Activated T-cell treated with anti-CD3 and anti-CD28 coated beads, Interleukin-2, amount 50 U/mL, for 72 hours (primary cell): ENCODE measurements at places on chromosomes 16 and 17. TPM values are rescaled to one million over a fixed set of nuclear protein-coding genes. Genes with fewer than 3 reads are reported as not detected.
A peak's percentile ranks its signal among the peaks of the same experiment; 100 is the strongest.

DNA sequence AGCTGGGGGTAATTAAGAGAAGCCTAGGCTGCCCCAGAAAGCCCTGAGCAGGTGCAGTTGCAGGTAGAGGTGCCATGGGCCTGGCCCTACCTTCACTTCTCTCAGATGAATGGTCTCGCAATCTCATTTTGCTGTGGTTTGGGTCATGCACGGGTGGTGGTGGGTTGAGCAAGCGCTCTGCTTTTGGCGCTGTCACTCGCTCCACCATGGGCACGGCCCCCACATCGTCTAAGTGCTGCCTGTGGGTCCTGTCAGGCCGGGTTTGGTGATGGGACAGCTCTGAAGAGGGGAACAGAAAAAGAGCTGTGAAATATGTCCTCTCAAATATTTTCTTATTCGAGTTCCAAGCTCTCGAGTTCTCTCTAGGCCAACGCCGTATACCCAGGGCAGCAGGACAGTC, 39.9 kb downstream of the STH start:
- DNase-seq, result no peak

DNA sequence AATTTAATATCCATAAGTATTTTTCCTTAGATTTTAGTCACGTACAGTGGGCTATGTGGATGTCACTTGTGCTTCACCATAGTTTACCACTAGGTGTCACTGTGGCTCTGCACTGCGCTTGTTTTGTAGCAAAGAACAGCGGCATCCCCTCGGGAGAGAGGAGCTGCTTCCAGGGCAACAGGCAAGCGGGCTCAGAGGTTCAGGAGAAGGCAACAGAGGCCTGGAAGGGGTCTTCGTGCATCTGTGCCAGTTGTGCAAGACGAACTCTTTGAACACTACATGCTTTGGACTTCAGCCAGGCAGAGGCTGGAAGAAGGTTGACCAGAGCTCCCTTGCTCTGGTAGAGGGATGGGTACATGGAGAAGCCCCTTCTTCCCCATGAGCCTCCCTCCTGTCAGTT, 20.6 kb downstream of the CYB561 start:
- peak; percentile 71 for DNase-seq

DNA sequence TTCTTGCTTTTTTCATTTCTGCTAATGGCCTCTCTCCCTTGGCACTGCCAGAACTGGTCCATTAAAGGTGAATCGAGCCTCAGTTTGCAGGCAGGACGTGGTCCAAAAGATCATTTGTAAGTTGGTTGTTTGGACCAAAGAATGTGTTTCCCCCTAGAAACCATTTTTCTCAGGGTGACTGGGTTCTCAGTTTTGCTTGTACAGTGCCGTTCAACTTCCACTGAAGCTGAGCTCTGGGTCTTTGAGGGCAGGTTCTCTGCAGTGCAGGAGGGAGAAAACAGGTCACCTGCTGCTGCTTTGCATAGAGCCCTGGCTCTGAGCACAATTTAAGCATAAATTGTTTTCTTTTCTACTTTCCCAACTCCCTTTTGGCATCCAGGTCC, 9.0 kb upstream of the AMZ2 start:
- DNase-seq, result peak; percentile 72

GRCh38 chr17:79987187-79987934, 48.3 kb downstream of the TBC1D16 start:
- no peak for DNase-seq

DNA sequence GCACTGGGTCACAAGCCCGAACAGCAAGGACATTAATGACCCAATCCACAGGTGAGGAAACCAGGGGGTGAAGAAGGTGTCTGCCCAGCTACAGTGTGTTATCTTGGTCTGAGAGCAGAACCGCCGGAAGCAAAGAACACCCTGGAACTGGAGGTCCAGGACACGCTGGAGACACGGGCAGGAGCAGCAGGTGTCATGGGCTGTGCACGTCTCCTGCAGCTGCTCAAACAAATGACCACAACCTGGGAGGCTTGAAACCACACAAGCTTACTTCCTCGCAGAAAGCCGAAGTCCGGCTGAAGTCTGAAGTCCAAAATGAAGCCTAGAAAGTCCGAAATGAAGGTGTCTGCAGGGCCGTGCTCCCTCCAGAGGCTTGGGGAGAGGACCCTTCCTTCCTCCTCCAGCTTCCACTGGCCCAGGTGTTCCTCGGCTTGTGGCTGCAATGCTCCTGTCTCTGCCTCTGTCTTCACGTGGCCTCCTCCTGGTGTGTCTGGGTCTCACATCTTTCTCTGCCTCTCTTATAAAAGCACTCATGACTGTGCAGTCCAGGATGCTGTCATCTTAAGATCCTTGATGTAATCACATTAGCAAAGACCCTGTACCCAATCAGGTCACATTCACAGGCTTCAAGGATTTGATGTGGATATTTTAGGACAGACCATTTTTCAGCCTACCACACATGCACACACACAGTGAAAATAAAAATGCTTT, 351.2 kb downstream of the C16orf95 start:
- no peak for DNase-seq

DNA sequence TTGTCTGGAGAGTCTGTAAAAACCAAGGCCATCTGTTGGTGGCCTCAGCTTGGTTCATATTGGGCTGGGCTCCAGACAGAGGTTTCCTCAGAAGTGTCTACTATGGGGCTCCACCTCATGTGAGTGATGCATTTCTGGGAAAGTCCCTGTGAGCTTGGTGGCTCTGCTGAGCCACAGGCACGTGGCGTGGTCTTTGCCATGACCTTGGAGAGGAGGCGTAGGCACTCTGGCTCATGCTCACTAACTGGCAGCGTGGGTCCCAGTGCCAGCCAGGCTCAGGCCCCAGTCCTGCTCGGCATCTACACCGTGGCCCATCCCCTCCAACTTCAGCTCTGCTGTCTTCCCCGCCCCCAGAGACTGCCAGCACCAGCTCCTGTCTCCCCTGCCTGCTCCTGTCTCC, 10.7 kb upstream of the SMTNL2 start:
- peak; percentile 89 for DNase-seq

- DNase-seq, result no peak
Measured at GRCh38 chr17:68318103-68318991, 27.1 kb downstream of the ARSG start.

DNA sequence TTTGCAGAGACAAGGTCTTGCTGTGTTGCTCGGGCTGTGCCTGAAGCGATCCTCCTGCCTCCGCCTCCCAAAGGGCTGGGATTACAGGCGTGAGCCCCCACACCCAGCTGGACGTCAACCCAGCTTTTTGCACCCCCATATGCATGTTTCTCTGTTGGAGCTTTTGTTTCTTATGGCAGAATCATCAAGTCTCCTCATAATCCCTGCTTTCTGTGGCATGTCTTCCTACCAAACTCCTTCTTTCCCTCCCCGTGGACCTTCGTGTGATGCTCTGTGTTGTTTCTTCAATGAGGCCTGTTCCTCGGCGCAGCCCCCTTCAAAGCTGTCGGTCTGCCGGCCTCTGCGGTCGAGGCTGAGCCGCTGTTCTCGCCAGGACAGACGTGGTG, 71.6 kb downstream of the METRNL start:
- no peak for DNase-seq

DNA sequence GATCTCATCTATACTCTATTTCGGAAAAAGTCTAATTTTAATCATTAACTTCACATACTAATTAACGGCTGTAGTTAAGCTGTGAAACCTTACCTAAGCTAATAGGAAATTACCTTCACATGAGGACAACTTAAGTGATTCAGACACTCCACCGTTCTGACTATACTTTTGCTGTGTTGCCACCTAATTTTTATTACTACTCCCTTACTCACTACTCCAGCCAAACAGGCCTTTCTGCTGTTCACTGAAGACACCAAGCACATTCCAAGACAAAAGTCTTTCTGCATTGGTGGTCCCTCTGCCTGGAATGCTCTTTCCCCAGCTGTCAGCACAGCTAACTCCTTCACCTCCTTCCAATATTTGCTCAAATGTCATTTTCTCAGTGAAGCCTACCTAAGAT, 1.3 kb downstream of the CMTR2 start:
- DNase-seq, result no peak

- no peak for DNase-seq
Measured at GRCh38 chr17:50091918-50092285, 3.2 kb upstream of the PDK2 start.

DNA sequence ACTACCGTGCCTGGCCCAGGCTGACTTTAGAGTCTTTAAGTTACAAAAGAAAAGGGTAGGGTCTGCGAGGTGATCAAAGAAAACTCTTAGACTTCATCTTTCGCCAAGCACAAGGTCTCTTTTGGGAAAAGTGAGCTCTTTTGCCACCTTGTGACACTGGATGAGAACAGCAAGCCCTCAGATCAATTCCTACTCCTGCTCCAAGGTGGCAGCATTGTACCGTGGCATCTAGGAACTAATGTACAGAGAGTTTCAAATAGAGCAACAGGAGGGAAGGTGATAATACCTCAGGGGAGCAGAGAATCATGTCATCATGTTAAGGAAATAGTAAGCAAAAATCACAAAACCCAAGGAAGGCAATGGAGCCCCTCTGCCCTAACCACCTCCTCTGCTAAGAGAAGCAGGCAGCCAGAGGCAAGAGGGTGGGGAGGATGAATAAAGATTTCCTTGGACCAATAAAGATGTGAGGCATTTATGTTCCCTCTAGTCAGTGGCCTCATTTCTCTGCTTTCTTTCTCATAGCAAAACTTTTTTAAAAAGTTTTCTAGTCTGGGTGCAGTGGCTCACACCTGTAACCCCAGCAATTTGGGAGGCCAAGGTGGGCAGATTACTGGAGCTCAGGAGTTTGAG, 2.1 kb upstream of the C17orf78 start:
- peak; percentile 72 for DNase-seq

DNA sequence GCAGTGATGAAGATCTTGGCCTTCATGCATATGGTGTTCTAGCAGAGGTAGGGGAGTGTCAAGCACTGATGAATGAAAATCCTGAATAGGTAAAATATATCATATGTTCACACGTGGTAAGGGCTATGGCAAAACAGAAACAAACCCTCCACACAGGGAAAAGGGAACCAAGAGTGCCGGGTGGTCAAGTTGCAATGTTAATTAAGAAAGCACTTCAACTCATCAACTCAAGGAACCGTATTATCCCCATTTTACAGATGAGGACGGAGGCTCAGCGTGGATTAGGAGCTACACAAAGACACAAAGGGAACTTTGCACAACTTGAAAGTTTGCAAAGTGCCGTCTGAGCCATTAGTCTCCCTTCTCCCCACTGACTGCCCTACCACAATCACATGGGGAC, 28.1 kb upstream of the MEOX1 start:
- no peak for DNase-seq

DNA sequence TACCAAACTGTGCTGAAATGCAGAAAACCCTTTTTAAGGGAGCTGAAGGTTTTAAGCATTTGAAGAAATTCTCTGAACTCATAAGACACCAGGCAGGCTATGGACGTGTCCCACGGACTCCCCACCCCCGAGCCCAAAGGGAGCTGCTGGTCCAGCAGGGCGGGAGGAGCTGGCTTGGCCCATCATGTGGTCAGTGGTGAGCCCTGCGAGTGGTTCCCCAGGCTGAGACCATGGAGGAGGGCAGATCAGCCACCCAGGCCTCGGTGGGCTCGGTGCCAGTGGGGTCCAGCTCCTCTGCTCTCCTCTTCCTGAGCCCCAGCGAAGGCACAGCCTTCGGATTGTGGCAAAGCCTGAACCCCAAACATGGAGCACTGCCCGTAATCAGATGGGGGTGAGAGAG, 27.0 kb downstream of the LGALS3BP start:
- no peak for DNase-seq

- DNase-seq, result peak; percentile 46
Measured at GRCh38 chr16:1781758-1782407, 488 bp downstream of the SPSB3 start.

- DNase-seq, result no peak
Measured at GRCh38 chr17:48927978-48928745, 16.5 kb downstream of the SNF8 start.

Gene CDRT4
- 12.8 TPM for total RNA-seq

Gene CCL16
- not detected for total RNA-seq

Gene RTN4RL1
- 0.21 TPM for total RNA-seq

Gene MRPS7
- total RNA-seq, result 42.8 TPM

Gene CDC42EP4
- 3.2 TPM for total RNA-seq

Gene CHST6
- total RNA-seq, result 0.07 TPM
